ENCODE measurements at places on chromosomes 11 and 22. TPM values are rescaled to one million over a fixed set of nuclear protein-coding genes. Genes with fewer than 3 reads are reported as not detected.

ALDH3B2 gene
- total RNA-seq = not detected

DNA sequence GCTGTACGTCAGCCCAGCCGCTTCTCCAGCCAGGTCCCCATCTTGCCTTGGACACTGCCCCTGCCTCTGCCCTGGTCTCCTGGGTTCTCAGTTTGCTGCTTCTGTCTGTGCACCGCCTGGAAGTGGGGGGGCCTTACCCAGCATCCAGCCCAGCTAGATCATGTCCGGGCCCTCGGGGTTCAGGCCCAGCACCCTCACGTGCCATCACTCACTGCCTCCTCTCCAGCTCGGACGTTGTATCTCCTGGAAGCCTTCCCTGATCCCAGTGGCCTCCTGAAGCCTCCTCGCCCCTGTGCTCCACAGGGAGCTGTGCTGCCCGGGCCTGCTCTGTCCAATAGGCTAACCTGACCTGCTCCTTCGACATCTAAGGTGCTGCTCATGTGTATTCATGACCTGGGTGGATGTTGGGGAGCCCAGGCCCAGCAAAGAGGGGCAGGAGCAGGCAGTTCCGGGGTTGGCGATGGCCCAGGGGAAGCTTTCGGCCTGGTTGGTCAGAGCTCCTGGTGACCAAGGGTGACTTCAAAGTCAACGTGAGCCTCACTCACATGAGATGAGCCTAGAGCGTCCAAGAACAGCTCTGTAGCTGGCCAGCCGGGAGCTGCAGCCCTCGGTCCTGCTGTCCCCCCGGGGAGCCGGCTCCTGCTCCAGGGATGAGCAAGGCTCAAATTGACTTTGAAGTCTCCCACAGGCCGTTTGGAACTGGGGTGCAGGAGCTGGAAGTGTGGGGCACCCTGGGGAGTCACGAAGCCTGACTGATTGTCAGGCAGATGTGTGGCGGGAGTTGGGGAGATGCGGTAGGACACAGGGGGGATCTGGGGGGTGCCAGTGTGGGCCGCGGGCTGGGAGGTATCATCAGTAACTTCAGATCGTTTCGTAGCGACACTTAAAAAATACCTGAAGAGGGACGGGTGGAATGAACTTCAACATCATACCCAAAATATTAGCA is 5.2 kb upstream of the ASCL2 start:
- H3K4me3 ChIP-seq = no peak overlapping the region
- peaks cover 9% of the 10 kb centered on the region for H3K4me1 ChIP-seq
- no peak overlapping the region for H3K27ac ChIP-seq
- DNase-seq = no peak

UCP2 gene
- 850 TPM for total RNA-seq

- no peaks in the 10 kb centered on the region for H3K36me3 ChIP-seq
- no peak overlapping the region for H3K4me3 ChIP-seq
- no peaks in the 10 kb centered on the region for H3K4me1 ChIP-seq
- H3K27me3 ChIP-seq = no peaks in the 10 kb centered on the region
- no peak overlapping the region for H3K27ac ChIP-seq
These were observed 149.8 kb downstream of the TTC17 start for GRCh38 chr11:43508511-43508918.

- H3K36me3 ChIP-seq = no peaks in the 10 kb centered on the region
- no peak overlapping the region for H3K27ac ChIP-seq
- H3K4me3 ChIP-seq = no peak overlapping the region
- DNase-seq = no peak
These were observed 12.7 kb downstream of the DUSP8 start for GRCh38 chr11:1559111-1559951.
